ENCODE measurements at places on chromosomes 6 and 20.

- H3K4me3 ChIP-seq = no peak overlapping the region
- H3K27ac ChIP-seq = no peak overlapping the region
- no peaks in the 10 kb centered on the region for H3K27me3 ChIP-seq
- no peaks in the 10 kb centered on the region for H3K36me3 ChIP-seq
- no peak for DNase-seq
Measured at GRCh38 chr6:140542863-140543262, 1168.4 kb upstream of the CITED2 start.

- no peaks in the 10 kb centered on the region for H3K36me3 ChIP-seq
- H3K4me3 ChIP-seq = no peak overlapping the region
- H3K27ac ChIP-seq = no peak overlapping the region
- H3K27me3 ChIP-seq = peaks cover 3% of the 10 kb centered on the region
- no peaks in the 10 kb centered on the region for H3K4me1 ChIP-seq
Measured at GRCh38 chr20:18986146-18986830, 172.7 kb downstream of the SCP2D1 start.

DNA sequence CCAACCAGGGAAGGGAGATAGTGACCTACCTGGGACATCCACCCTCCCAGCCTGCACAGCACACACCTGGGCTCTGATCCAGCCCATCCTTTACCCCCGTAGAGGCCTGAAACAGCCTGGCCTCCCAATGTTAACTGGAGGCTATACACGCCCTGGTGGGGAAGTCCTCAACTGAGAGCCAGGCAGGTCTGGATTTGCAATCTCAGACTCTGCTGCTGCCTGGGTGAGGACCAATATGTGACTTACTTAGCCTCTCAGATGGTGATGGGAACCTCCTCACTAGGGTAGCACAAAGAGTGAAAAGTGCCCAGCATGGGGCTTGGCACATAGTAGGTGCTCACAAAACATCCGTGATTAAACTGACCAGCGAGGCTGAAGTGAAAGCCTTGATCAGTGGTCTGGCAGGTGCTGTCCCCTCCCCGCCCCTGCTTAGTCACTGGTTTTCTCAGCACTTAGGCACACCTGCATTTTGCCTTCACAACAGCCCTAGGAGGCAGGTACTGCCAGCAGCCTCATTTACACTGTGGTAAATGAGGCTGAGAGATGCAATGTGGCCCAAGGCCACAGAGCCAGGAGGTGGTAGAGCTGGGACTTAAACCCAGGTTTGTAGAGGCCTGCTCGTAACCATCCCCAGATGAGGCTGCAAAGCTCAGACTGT is 12.4 kb downstream of the PEDS1 start:
- no peaks in the 10 kb centered on the region for H3K27me3 ChIP-seq
- no peak for DNase-seq
- H3K36me3 ChIP-seq = peaks cover 26% of the 10 kb centered on the region
- H3K4me3 ChIP-seq = no peak overlapping the region
- H3K27ac ChIP-seq = no peak overlapping the region
- peaks cover 17% of the 10 kb centered on the region for H3K4me1 ChIP-seq

DNA sequence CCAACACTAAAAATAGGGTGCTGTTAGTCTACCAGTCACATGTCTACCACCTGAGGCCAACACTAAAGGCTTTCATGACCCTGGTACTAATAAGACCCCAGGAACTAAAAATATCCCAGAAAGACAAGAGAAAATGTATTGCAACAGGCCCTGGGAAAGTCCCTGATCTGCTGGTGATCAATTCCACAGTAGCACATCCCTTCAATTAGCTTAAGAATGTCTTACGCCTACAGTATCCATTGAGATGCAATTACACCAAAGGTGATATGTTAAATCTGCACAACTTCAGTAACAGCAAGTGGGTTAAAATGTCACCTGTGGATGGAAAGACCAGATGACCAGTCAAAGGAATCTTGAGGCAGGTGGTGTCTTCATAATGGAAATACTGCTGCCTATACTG is 3.1 kb downstream of the SEMG1 start:
- H3K4me1 ChIP-seq = peaks cover 3% of the 10 kb centered on the region
- no peak for DNase-seq
- peaks cover 29% of the 10 kb centered on the region for H3K27me3 ChIP-seq
- H3K4me3 ChIP-seq = no peak overlapping the region
- no peaks in the 10 kb centered on the region for H3K36me3 ChIP-seq

- DNase-seq = no peak
- peaks cover 5% of the 10 kb centered on the region for H3K36me3 ChIP-seq
- no peak overlapping the region for H3K4me3 ChIP-seq
- H3K27me3 ChIP-seq = no peaks in the 10 kb centered on the region
Measured at GRCh38 chr20:1846341-1846740, 48.9 kb upstream of the SIRPA start.
